ENCODE measurements at places on chromosomes 3 and 15.
A peak's percentile ranks its signal among the peaks of the same experiment; 100 is the strongest.

- peak; percentile 86 for DNase-seq
Observed at GRCh38 chr15:75067123-75067830, 43.9 kb downstream of the PPCDC start.

GRCh38 chr3:170476291-170476690 is 57.6 kb downstream of the CLDN11 start:
- DNase-seq, result no peak

DNA sequence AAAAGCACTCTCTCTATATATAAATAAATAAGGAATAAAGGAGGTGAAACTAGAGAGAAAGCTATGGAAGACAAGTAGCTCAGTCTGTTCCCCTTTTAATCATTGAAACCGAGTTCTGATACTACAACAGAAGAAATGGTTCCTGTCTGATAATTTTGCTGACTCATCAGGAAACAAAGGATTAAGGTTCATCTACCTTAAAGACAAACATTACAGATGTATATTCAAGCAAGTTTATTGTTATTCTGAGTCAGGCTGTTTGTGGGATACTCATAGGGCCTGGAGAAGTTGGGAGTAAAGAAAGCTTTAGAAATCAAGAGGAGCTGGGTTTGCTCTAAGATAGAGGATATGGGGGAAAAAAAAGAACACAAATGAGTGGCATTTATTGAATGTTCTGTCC is 566.0 kb downstream of the ROBO2 start:
- no peak for DNase-seq

- no peak for DNase-seq
Observed at GRCh38 chr3:144097163-144097562, 125.5 kb downstream of the DIPK2A start.

DNA sequence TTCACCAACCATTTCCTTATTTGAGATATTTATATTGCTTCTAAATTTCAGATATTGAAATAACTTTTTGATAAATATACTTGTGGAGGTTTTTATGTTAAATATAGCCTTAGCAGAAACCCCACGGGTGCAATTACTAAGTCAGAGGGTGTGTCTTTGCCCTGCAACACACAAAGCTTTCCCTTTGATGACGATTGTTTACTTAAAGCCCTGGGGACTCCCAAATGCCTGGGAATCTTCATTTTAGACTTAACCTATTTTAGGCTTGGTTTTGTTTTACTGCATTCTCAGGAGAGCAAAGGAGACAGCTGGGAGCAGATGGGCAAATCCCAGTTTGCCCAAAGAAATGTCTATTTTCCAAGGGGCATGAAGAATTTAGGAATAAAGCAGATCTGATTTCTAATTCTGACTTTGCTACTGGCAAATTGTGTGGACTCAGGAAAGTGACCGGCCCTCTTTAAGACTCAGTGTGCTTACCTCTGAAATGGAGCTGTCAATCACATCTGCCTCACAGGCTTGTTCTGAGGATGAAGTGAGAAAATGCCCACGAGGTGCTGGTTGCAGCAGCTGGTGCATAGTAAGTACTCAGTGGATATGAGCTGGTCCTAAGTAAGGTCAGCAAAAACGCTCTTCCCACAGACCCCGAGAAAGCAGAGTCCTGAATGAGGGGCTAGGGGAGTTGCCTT is 49.3 kb upstream of the CA12 start:
- no peak for DNase-seq

GRCh38 chr3:184337399-184337714 is at the start of gene FAM131A:
TSS of gene FAM131A (plus strand) at chr3:184337600. CDS start at chr3:184337631, 31 bp downstream.
- no peak for DNase-seq

GRCh38 chr3:30356866-30357753 is 249.3 kb upstream of the TGFBR2 start:
- no peak for DNase-seq

- DNase-seq, result no peak
Observed at GRCh38 chr3:115852278-115852677, 229.0 kb downstream of the GAP43 start.
